ENCODE measurements at places on chromosomes 3 and 15.

DNA sequence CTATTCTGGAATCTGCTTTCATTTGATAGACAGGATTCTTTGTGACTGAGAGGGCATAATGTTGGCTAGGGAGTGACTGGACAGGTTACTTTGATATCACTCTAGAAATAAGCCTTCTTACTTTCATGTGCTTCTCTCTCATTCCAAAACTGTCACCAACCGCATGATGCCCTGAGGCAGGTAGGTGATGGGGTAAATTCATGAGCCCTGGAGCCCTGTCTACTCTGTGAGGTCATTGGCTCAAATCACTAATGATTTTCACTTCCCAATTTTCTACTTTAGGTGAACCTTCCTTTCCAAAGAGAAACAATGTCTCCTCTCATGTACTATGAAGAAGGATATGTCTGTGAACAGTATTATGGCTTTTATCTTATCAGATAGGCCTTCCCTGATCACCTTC is 596.7 kb downstream of the TUSC7 start:
- DNase-seq, result no peak

GRCh38 chr15:37204692-37205091 is 104.3 kb upstream of the MEIS2 start:
- no peak for DNase-seq

DNA sequence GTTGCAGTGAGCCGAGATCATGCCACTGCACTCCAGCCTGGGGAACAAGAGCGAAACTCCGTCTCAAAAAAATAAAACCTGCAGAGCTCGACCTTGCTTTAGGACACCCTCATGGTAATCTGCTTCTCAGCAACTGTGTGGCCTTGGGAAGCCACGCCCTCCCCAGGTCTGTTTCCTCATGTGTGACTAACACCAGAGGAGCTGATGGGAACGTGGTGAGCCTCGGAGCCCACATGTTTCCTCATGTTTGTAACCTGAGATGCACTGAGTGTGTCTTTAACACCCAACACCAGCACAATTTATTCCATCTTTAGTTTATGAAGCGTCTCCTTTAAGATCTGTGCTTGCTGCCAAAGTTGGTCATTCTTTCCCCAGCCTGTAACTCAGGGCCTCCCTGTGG is 142.8 kb downstream of the OCA2 start:
- DNase-seq, result no peak

DNA sequence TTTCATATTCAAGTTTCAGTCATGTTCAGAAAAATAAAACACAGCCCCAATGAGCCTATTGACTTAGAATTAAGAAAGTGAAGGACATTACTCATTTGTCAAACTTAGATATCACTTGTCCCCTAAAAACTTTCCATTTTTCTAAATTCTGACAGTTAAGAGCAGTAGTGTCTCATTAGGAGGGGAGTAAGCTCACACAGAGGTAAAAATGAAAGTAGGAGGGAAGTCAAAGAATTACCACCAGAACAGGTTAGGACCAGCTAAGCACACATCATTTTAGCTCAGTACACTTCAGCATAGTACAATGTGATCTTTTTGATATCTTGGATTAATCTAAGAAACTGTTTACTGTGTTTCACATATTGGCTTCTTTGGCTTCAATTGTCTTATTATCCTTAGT is 64.3 kb downstream of the OSTN start:
- no peak for DNase-seq

- no peak for DNase-seq
Measured at GRCh38 chr3:143480344-143480743, 360.8 kb downstream of the CHST2 start.

DNA sequence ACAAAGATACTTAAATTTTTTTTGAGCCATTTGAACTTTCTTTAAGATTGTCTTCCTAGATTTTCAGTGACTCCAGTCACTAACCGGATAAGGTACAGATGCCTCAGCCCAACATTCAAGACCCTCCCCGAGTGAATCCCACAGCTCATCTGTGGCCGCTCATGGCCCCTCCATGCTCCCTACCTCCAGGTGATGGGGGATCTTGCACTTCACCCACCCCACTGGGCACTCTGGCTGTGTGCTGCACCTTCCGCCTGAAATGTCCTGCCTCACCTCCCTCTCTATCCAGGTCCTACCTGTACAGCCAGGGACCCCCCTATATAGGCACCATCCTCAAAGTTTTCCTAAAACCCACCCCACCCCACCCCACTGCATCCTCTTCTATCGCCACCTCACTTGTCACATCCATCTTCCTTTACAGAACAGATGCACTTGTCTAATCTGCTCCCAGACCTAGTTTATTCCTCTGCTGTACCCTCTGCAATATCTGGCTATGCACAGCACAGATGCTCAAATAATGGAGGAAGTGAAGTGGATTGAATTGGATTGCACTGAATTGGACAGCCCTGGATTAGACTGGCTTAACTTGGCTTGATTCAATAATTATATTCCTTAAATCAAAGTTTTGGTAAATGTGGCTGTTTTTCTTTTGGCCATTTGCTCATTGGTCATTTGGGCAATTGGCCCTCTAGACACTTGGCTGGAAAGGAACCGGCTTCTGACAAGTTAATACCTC is 24.5 kb downstream of the NTRK3 start:
- DNase-seq, result no peak

All from activated CD4-positive, alpha-beta T cell treated with anti-CD3 and anti-CD28 coated beads for 24 hours (primary cell).